ENCODE measurements at places on chromosomes 16 and 17.

- no peak for DNase-seq
Measured at GRCh38 chr17:8322061-8322460, 12.0 kb downstream of the ARHGEF15 start.

DNA sequence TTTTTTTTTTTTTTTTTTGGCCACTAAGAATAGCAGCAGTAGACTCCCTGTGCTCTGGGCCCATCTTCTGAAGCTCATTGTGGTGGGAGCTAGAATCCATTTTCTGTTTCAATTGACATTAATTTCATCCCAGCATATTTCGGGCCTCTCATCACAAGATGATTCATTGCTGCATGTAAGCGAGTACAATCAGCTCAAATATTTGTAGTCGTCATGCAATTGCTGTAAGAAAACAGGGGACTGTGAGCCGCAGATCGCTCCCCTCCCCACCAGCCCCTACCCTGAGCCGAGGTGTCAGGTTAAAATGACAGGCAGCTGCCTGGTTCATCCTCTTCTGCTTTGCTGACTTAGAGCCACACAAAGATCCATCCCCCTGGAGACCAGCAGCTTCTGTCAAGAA is 358.8 kb upstream of the CDH5 start:
- DNase-seq = no peak

DNA sequence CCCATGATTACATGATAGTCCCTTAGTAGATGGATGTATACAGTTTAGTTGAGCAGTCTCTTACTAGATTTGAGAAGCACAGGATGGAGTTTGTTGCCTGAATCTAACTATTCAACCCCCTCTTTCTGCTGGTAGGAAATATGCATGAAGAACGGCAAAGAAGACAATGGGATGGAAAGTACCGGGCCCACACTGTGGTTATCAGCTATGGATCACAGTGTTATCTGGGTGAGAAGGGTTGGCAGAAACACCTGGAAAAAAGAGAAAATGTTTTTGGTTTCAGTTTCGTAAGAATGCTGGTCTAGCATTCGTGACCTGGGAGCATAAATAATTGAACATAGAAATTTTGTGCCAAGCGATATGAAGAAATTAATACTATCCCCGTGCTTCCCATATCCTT is 53.1 kb downstream of the ANKFN1 start:
- no peak for DNase-seq

- no peak for DNase-seq
Measured at GRCh38 chr16:21554795-21555585, 44.4 kb upstream of the METTL9 start.

- DNase-seq = no peak
Measured at GRCh38 chr16:70738083-70738977, 52.5 kb upstream of the MTSS2 start.

GRCh38 chr17:411421-412120 is 59.0 kb upstream of the RPH3AL start:
- DNase-seq = no peak

GRCh38 chr17:49992933-49993422 is 2.0 kb downstream of the DLX3 start:
- no peak for DNase-seq

GRCh38 chr16:27363246-27363632 is 38.7 kb upstream of the IL21R start:
- no peak for DNase-seq

GRCh38 chr17:78862073-78863023 is 21.7 kb upstream of the USP36 start:
- DNase-seq = no peak

DNA sequence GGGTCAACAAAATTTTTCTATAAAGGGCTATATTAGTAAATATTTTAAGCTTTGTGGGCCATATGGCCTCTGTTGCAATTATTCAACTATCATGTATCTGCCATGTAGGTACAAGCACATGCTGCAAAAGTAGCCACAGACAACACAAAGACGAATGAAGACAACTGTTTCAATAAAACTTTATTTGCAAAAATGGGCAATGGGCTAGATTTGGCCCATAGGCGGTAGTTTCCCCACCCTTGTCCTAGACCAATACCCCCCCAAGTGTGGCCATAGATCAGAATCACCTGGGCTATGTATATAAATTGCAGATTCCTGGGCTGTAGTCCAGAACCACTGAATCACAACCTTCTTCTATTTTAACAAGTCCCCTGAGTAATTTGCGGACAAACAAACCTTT is 331.0 kb upstream of the PSMD7 start:
- DNase-seq = no peak

Data from vagina (tissue), 2 donors.